ENCODE measurements at places on chromosomes 6 and 20.

DNA sequence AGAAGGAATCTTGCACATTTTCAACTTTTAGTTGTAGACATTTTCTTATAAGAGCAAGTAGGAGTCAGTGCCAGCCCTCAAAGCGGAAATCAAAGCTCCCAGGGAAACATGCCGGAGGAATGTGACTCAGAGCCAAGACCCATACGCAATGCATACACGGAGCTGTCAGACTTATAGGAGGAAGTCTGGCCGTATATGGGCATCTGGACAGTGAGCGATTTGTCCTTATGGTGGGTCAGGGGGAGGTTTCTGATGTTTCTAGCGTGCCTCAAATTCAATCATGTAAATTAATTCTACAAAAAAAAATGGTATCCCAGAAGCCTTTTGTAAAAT is 3.6 kb upstream of the CCN2 start:
- no peak for DNase-seq

DNA sequence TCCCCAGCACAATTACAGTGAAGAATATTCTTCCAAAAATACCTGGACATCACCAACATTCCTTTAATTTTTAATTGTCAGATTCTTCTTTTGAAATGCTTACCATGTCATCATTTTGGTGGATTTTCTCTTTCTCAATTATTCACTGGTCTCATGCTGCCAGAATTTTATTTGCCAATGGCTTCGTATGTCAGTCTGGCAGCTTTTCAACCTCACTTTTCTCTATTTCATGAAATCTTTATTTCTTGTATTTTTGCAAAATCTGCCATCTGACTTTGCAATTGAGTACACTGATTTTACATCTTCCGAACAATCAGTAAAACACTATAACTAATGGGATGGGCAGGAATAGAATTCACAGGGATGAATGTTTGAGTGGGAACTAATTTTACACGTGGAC is 84.1 kb downstream of the BTBD9 start:
- no peak for DNase-seq

DNA sequence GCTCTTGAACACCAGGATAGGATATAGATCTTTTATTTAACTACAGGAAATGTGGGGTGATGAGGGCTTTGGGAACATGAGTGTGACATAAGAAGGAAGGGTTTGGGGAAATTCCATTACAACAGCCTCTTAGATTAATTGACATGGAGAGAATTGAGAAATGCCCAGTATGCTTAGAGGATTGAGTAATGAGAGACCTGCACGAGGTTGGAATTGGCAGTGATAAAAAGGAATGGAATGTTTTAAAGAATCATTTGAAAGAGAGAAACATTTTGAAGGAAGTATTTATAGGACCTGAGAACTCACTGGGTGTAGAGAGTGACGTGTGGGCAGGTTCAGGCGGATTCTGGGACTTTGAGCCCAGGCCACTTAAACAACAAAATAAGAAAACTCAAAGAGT is 227.0 kb downstream of the BMP2 start:
- DNase-seq, result no peak

- no peak for DNase-seq
These were observed 246.1 kb downstream of the TFAP2C start for GRCh38 chr20:56875052-56875659.

GRCh38 chr20:50218987-50219435 is 28.4 kb downstream of the CEBPB start:
- DNase-seq, result no peak

- no peak for DNase-seq
These were observed 38.9 kb downstream of the DLL1 start for GRCh38 chr6:170251776-170252571.

GRCh38 chr20:35695245-35695749 is 3.9 kb downstream of the NFS1 start:
- DNase-seq, result no peak

DNA sequence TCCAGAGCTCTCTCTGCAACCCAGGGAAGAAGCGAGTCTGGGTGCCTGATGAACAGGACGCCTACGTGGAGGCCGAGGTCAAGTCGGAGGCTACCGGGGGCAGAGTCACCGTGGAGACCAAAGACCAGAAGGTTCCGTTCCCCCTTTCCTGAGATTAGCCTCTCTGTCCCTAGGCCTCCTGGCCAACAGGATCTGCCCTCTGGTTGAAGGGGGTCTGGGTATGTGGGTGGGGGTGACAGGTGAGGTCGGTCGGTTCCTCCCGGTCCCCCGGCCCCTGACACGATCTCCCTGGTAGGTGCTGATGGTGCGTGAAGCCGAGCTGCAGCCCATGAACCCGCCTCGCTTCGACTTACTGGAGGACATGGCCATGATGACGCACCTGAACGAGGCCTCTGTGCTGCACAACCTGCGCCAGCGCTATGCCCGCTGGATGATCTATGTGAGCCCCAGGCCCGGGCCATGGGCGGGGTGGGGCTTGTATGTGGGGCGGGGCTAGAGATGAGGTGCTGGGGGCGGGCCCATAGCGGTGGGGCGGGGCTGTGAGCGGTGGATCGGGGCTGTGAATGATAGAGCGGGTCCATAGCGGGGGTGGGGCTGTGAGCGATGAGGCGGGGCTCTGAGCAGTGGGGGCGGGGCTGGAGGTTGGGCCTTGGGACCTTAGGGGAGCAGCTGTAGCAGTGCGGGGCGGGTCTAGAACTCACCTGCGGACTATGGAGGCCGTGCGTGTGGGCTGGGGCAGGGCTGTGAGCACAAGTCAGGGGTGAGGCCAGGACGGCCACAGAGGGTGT is 23.9 kb downstream of the MYH7B start:
- no peak for DNase-seq

- no peak for DNase-seq
These were observed 10.2 kb downstream of the FAM135A start for GRCh38 chr6:70423189-70424134.

DNA sequence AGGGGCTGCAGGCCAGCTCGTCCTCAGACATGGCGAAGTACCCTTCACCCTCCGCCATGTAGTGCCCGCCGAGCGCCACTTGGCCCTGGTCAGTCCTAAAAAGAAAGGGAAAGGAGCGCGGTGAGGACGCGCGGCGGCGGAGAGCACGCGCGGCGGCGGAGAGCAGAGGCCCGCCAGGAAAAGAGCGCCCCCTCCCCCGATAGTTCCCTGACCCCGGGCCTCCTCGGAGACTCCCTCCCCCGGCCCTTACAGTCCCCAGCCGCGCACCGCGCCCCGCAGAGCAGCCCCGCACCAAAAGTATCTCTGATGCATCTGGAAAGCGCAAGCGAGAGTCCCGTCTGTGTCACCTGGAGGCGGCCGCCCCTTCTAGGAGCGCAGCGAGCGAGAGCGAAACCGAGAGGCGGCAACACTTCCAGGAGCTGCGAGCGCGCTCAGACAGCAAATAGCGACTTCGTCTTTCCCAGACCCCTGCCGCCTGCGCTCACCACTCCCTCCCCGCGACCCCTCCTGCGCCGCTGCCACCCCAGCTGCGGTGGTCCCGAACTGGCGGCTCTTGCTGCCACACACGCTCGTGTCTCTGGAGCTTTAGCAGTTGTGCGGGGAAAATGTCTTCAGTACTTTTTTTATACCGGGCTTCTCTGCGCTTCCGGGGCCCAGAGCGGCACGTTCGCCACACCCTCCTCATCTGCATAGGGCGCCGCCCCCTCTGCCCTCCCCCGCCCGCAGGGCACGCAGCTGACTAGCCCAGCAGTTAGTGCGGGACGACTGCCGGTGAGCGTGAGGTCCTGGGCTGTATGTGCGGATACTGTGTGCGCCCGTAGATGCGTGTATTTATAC is at the start of gene TENT5A:
Gene TENT5A, minus strand, starts transcription at position 598 of the 837 bp plus-strand sequence. Its CDS starts 540 bp downstream, at position 58.
- DNase-seq, result peak; percentile 79

DNA sequence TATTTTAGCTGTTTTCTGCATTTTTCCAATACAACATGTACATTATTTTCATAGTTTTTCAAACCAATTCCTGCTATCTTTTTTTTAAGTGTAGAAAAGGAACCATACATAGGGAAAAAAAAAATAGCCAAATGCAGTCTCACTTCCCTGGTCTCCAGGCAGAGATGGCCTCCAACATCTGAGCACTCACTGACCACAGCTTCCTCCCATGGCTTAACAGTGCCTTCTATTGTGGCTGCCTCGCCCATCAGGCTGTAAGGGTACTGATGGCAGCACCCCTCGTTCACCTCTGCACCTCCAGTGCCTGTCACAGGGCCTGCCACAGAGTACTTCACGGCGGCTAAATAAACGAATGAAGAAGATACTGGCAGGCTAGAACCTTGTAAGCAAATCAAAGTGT is 591.1 kb downstream of the PTPRT start:
- DNase-seq, result no peak

GRCh38 chr6:154683756-154684523 is 49.3 kb upstream of the SCAF8 start:
- DNase-seq, result peak; percentile 6

DNA sequence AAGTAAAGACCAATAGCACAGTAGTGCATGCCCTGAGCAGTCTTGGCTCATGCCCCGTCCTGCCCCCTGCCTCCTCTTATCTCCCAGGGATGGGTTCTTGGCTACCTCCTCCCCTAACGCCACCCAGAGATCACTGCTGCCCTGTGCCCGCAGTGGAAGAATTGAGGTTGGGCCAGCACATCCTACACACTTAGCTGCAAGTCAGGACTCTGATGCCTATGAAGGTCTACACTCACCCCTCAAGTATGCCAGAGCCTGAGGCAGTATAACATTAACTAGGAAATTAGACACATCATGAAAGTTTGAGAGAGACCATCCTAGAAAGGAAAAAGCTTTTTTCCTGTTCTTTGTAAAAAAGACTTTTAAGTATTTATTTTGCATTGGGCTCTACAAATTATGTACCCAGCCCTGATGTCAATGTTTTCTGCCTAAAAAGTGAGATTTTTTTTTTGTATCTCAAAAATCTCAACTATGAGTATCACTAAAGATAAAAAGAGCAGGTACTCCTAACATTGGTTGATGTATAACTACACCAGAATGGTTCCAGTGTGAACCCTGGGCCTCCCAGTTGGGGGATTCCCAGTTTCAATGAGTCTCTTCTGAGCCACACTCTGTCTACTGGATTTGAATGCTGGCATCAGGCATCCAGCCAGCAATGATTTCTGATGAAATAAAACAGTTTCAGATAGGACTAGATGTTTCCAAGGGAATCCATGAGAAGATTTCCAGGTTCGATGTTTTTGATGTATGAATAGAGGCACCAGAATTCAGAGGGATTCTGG is 115.4 kb downstream of the ISM1 start:
- DNase-seq, result no peak

DNA sequence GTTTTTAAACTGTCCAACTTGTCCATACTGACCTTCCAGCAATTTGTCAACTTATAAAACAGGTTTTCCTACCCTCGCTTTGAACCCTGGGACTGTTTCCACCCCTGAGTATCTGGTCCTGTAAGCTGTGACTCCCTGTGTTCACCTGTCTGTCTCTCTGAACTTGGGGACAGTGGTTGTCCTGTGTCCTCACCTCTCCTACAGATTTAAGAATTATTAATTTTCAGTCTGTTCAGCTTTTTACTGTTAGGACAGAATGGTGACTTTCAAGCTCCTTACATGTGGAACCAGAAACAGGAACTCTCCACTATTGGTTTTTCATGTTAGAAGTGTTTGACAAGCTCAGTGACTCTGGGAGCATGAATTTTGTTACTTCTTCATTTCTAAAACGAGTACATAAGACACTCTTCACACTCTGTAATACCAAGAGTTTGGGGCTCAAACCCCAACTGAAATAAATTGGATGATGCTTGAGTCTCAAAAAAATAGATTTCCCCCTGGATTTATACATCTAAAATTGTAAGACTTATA is 713.9 kb downstream of the COL12A1 start:
- no peak for DNase-seq

DNA sequence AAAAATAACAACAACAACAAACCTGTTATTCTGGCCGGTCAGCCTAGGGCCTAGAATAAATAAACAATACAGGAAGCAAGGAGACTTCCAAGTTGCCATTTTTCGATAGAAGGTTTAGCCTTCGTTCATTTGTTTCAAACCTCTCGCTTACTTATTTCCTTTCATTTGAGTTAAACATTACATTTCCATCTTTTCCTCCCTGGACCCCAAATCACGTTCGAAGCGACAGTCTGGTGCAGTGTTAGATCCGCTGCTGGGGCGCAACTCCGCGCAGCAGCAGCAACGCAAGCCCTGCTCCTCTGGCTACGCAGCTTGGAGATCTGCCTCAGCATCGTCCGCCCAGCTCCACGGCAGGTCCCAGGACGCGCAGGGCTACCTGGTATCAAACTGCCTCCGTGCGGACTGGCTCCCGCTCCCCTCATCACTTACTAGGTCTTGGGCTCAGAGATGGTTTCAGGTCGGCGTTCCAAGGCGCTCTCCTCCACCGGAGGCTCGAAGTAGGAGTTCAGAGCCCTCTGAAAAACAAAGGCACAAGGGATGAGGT is 530 bp downstream of the TDP2 start:
- peak; percentile 52 for DNase-seq

DNA sequence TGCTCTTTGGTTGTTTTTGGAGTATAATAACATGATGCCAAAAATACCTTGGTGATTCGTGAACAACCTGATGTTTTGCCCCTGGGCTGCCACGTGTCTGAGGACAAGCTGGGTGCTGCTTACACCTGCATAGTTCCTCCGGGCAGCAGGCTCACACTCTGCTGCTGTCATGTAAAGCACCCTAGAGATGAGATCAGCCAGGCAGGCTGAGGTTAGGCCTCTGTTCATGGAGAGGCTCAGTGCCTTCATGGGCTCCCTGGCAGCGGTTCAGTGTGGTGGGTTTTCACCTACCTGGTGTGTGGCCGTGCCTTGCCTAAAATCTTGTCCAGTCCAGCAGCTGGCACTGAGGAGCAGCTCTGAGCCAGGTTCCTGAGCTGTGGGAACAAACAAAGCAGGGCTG is 60.1 kb upstream of the TAGAP start:
- no peak for DNase-seq

GRCh38 chr6:144530118-144530517 is 245.0 kb downstream of the UTRN start:
- no peak for DNase-seq

DNA sequence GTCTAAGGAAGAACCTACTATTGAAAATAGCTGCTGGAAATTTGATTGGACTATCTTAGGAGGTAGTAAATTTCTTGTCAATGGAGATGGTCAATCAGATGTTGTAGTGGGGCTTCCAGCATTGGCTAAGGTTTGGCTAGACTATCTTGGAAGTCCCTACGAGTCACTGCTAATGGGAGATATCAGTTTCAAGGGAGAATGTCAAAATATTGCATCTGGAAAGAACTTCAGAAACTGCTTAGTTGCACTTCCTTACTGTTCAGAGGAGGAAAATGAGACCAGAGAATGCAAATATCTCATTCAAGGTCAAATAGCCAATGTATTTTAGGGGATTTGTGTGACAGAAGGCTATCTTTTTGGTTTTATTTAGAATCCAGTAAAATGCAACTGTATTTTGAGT is 53.5 kb upstream of the CCN2 start:
- no peak for DNase-seq

GRCh38 chr6:42093582-42094329 is 43.4 kb downstream of the TAF8 start:
- no peak for DNase-seq
